Stimulated activated CD4-positive, alpha-beta T cell treated with anti-CD3 and anti-CD28 coated beads, Interleukin-12 subunit alpha, Interleukin-12 subunit beta, amount 100 ng/mL, for 48 hours (primary cell): ENCODE measurements at places on chromosomes 11 and 22.

DNA sequence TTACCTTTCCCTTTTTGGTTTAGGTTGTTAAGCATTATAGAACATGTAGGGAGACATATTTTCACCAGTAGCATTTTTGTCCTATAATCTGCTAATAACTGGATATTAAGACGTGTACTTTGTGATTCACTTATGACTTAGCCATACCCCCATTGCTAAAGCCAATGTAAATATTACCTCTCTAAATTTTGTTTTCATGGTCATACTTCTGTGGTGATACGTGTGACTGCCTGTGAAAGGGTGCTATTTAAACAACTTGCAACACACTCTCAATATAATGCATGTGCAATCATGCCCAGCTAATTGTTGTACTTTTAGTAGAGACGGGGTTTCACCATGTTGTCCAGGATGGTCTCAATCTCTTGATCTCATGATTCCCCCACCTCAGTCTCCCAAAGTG is 36.2 kb upstream of the PAK1 start:
- DNase-seq, result no peak

- DNase-seq, result no peak
These were observed 40.6 kb upstream of the MN1 start for GRCh38 chr22:27842201-27842600.

- no peak for DNase-seq
These were observed 535.1 kb upstream of the CHORDC1 start for GRCh38 chr11:90757849-90758494.

- no peak for DNase-seq
These were observed 67.5 kb upstream of the NECTIN1 start for GRCh38 chr11:119796363-119797060.

DNA sequence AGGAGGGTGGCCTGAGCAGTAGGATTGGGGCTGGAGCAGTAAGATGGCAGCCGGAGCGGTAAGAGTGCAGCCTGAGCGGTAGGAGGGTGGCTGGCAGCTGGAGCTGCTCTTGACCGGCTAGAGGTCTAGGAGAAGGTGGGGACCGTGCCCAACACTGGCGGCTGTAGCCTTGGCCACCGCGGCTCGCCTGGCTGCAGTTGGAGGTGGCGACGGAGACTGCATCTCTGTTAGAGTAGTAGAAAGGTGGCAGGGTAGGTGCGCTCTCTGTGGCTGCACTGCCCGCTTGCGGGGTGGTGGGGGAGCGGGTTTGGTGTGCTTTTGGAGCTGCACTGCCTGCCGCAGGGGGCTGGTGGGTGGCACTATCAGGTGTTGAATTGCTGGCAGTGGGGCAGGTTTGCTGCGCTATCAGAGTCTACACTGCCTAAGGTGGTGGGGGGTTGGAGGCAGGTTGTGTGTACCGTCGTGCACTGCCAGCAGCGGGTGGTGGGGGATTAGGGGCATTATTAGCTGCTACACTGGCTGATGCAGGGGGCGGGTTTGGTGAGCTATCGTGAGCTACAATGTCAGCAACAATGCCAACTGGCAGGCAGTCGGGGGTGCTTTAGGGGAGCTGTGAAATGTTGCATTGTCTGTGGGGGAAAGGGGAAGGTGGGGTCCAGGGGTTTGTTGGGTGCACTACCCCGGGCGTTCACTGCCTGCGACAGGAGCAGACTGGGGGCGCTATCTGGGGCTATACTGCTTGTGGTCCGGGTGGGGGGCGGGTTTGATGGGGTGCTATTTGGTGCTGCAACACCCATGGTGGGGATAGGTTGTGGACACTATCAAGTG is 4461.3 kb upstream of the OR11H1 start:
- no peak for DNase-seq

DNA sequence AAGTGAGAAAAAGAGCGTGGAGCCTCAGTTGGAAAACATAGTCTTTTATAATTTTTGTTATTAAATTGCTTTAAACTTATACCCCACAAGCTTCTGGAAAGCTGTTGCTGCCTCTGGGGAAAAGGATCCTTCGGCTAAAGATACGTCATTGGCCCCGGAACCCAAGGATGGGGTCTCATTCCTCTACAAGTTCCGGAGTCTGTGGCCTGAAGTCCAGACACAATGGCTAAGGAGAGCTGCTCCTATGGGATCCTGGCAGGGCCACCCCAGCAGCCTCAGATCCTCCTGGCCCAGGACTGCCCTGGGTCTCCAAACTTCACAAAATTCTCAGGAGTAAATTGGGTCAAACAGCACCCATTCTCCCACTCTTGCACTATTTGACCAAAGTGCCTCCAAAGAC is 5.9 kb downstream of the WT1 start:
- no peak for DNase-seq

DNA sequence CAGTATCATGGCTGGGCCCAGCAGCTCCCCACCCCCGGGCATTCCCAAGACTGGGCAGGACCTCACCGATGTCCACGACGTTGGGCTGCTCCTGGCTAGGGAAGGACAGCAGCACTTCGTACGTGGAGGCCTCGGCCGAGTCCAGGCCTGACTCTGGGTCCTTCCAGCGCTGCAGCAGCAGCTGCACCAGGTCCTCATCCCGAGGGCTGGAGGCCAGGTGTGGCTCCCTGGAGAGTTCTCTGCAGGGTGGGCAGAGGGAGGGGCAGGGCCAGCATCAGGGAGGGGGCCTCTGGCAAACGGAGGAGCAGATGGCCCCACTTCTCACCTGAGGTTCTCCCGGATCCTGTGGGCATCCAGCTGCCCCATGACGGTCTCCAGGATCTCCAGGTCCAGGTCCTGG is 341 bp downstream of the NAALADL1 start:
- no peak for DNase-seq

DNA sequence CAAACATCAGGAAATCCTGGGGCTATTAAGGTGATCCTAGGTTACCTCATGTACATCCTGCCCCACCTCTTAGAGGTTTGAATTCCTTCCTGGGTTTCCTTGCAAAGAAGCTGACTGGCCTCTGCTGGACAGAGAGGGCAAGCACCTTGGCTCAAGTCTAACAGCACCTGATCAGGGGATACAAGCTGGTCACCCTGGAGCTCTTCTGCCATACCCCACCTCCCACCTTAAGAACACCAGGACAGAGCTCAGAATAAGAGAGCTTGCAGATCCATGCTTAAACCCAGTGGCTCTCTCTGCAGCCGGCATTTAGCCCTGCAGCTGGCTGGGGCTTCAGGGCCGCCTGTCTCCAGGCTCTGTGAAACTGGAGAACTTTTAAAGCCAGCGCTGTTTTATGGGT is 386.6 kb upstream of the NARS2 start:
- no peak for DNase-seq

- DNase-seq, result peak; percentile 28
These were observed 122.3 kb downstream of the RCN1 start for GRCh38 chr11:32213223-32213622.

DNA sequence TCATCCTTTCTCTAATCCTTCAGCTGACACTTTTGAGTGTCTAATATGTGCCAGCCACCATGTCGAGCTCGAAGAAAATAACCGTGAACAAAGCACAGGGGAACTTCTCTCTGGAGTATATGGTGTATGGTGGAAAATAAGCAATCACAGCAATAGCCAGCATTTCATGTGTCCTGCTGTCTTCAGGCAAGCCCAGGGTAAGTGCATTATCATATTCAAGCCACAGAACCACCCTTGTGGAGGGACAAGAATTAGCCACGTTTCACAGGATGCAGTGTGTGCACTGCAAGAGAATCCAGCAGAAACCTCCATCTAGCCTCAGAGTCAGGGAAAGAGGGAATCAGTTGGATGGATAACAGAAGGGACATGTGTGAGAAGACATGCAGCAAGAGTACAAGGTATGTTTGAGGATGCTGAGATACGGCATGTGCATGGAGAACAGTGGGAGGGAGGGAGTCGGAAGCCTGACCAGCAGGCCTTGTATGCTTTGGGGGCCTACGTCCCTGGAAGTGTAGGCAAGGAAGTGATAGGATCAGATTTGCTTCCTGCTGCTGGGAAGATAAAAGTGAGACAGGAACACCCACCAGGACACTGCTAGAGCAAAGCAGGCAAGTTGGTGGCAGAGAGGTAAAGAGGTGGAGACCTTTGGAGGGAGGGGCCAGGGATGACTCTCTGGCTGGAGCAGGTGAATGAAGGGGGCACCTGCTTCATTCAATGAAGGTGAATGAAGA is 14.7 kb upstream of the GNAZ start:
- DNase-seq, result no peak

GRCh38 chr22:47835726-47836125 is 1073.3 kb downstream of the TBC1D22A start:
- no peak for DNase-seq

GRCh38 chr11:10443152-10443551 is 11.9 kb upstream of the AMPD3 start:
- no peak for DNase-seq

- DNase-seq, result no peak
These were observed 11.1 kb downstream of the NUMA1 start for GRCh38 chr11:72069200-72069599.

GRCh38 chr11:66546966-66547661 is 411 bp downstream of the ACTN3 start:
- no peak for DNase-seq

DNA sequence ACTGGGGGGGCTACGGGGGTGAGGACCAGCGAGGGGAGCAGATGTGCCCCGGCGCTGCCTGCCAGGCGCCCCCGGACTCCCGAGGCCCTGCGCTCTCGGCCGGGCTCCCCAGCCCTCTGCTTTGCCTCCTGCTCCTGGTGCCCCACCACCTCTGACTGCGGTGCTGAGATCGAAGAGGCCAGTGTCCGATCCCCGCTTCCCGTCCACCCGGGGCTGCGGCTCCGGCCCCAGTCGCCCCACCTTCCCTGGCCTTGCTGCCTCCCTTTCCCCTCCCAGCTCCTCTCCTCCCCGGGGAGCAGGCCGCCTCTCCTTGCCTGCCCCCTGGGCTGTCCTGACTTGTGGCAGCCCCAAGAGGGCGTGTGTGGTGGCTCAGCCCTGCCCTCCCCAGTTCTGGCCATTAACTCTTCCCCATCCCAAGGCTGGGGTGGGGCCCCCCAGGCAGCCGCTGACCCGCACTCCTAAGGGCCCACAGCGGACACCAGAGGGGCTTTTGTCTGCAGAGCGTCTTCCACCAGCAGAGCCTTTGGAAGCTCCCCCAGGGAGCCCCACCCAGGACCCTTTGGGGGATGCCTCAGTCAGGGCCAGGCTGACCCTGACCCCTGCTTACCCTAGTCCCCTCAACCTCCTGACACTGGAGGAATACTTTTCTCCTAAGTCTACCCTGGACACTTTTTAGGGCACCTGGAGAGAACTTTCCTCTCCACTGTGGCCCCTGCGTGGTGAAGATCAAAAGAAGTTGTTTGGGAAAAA is 16.6 kb downstream of the RTN4RL2 start:
- DNase-seq, result no peak

- DNase-seq, result no peak
These were observed 51.1 kb upstream of the KCNQ1OT1 start for GRCh38 chr11:2750682-2751522.
